AG08395 (cell line): ENCODE measurements at places on chromosomes 1 and 21.

DNA sequence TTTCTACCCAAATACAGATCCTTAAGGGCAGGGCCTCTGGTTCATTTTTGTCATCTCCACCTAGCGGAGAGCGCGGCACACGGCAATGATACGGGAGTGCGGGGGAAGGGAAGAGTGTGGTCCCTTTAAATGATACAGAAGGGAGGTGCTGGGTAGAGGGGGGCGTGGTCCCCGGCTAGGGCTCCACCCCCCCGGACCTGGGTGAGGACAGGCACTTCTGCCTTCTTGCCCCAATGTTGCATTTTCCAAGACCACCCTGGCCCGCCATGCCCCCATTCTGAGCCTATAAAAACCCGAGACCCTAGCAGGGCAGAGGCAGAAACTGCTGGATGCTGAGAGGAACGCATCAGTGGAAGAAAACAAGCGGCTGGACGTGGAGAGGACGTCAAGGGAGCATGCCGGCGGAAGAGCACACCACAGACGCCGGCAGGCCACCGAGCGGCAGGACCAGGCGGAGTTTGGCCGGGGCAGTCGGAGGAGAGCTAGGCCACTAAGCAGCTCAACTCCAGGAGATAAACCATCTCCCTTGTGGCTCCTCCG, 30.0 kb downstream of the LRRC3 start:
- DNase-seq = no peak

GRCh38 chr1:116693759-116694480, 26.4 kb upstream of the IGSF3 start:
- peak; percentile 42 for DNase-seq

DNA sequence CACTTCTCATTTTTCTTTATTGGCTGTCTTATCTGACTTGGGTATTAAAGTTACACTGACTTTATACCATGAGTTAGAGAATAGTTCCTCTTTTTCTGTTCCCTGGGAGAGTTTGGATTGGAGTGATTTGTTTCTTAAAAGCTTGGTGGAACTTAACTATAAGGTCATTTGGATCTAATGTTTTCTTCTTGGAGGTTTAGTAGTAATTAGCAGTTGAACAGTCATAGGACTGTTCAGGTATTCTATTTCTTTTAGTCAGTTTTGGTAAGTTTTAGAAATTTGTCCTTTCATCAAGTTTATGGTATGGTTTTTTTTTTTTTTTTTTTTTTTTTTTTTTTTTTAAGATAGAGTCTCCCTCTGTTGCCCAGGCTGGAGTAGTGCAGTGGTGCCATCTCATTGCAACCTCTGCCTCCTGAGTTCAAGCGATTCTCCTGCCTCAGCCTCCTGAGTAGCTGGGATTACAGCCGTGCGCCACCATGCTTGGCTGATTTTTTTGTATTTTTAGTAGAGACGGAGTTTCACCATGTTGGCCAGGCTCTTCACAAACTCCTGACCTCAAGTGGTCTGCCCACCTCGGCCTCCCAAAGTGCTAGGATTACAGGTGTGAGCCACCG, 6.3 kb downstream of the TTC3 start:
- DNase-seq = no peak

- no peak for DNase-seq
These were observed 14.5 kb downstream of the PIK3R3 start for GRCh38 chr1:46117810-46118494.

GRCh38 chr1:182394055-182394775, 2.6 kb upstream of the GLUL start:
- DNase-seq = no peak

- no peak for DNase-seq
These were observed 20.6 kb downstream of the COL6A2 start for GRCh38 chr21:46118316-46119143.

GRCh38 chr1:112743174-112744008, 28.3 kb upstream of the PPM1J start:
- DNase-seq = no peak

DNA sequence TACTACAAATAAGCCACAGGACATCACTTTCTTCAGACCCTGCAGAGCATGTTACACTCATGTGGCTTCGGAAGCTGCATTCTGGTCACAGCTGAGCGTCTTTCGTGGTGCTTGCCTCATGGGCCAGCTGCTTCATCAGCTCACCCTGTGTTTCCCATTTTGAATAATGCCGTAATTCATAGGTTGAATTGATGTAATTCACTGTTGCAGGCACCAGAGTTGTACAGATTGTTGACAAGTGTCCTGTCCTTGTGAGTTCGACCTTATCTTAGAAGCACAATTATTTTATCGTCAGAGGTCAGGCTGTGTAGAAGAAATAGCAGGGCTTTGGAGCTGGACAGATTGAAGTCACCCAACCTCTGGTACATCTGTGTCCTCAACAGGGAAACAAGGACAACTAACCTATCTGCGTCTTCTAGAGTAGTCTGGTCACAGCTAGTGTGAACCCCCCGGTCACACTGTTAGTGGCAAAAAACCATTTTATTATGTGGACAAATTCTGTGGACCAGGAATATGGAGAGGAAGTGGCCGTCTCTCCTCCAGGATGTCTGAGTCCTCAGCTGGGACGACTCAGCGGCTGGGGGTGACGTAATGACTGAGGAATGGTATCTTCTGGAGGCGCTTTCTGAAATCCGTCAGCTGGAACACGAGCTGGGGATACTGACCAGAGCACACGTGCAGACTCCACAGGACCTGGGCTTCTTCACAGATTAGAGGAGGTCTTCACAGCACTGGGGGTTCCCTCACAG, 17.8 kb downstream of the PKNOX1 start:
- peak; percentile 92 for DNase-seq

- DNase-seq = no peak
These were observed 106.7 kb upstream of the GNG12 start for GRCh38 chr1:67939942-67940341.

DNA sequence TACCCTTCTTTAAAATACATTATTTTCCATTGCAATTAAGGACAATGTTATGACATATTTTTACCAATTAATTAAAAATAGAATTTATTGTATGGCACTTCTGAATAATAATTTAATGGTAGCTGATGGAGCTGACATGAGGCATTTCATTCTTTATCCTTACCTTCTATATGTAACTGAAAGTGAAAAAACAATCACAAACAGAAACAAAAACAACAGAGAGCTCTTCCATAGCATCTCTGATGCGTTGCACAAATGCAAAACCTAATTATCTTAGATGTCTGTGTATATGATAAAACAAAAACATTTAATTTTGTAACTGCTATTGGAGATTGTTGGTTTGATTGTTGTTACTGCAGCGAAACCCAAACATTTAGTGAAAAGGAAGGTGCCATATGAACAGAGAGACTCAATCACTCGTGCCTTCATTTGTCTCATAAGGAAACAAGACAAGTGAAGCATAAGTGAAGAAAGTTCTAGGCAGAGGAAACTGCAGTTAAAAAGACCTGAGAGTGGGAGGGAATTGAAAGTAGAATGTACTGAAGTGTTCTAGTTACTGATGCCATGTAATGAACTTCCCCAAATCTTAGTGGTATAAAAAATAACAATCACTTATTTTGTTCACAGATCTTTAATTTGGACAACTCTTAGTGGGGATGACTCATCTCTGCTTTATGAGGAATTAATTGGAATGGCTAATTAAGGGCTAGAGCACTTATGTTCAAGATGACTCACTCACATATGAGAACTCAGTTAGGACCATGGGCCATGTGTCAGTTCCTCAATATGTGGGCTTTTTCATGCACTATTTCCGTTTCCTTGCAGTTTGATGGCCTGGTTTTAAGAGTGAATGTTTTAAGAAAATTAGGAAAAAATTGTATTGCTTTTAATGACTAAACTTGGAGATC, 245.0 kb upstream of the OLFM3 start:
- no peak for DNase-seq

- DNase-seq = no peak
These were observed 14.7 kb upstream of the SLC19A1 start for GRCh38 chr21:45556645-45557615.

DNA sequence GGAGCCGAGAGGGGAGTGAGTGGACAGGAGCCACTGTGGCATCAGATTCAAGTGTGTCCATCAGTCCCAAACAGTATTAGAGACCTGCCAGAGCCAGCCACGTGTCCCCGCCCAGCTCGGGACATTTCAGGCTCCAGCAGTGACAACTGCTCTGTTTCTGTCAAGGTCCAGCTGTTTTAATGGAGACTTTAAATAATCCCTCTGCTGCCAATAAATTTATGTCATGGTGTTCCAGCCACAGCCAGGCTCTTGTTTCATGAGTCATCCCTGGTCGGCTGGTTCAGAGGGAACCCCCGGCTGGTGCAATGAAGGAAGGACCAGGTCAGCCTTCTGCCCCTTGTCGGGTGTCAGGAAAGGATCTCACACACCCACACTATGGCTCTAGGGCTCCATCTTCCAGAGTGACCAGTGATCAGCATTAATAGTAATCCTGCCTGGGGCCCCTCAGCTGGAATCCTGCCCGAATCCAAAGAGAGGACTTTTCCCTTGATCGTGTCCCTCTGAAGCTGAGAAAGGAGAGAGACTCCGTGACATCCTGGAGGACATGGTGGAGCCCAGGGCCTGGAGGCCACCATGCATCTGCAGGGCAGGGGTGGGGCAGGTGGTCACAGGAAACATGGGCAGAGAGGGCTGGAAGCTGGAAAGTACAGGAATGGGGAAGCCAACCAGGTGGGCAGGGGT, 197.3 kb downstream of the MATN1 start:
- DNase-seq = peak; percentile 76

DNA sequence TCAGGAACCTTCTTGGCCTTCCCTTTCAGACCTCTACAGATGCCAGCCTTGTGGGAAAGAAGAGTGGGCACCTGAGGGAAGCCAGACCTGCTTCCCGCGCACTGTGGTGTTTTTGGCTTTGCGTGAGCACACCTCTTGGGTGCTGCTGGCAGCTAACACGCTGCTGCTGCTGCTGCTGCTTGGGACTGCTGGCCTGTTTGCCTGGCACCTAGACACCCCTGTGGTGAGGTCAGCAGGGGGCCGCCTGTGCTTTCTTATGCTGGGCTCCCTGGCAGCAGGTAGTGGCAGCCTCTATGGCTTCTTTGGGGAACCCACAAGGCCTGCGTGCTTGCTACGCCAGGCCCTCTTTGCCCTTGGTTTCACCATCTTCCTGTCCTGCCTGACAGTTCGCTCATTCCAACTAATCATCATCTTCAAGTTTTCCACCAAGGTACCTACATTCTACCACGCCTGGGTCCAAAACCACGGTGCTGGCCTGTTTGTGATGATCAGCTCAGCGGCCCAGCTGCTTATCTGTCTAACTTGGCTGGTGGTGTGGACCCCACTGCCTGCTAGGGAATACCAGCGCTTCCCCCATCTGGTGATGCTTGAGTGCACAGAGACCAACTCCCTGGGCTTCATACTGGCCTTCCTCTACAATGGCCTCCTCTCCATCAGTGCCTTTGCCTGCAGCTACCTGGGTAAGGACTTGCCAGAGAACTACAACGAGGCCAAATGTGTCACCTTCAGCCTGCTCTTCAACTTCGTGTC, 995 bp upstream of the ZBTB48 start:
- DNase-seq = no peak

- DNase-seq = no peak
These were observed 40.8 kb upstream of the DPH5 start for GRCh38 chr1:101066260-101066936.

- peak; percentile 7 for DNase-seq
These were observed 23.0 kb downstream of the TATDN3 start for GRCh38 chr1:212814537-212815334.

DNA sequence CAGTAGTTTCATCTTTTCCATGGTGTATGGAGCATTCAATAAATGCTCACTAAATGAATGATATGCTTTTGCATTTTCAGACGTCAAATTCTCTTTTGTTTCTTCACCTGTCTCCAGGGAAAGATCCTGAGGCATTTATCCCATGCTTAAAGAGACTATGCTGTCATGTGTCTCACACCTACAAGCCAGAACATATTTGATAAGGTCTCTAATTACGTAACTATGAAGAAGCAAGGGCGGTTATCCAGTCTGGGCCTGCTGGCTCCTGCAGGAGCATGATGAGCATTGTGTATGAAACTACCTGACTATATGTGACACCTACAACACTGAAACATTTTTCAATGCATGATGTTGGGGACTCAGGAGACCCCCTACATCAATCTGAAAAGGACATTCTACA, 51.8 kb downstream of the FBXO42 start:
- no peak for DNase-seq

DNA sequence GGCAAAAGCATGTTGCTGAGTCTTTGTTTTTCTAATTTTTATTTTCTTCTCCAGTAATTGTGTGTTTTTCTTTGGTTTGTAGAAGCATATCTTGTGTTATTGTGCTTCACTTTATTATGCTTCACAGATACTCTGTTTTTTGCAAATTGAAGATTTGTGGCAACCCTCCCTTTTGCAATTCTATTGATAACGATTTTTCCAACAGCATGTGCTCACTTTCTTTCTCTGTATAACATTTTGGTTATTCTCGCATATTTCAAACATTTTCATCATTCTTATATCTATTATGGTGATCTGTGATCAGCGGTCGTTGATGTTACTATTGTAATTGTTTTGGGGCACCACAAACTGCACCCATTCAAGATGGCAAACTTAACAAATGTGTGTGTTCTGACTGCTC, 3.8 kb upstream of the ANGEL2 start:
- DNase-seq = no peak

GRCh38 chr1:39940980-39941871, 13.7 kb upstream of the MFSD2A start:
- DNase-seq = no peak

- DNase-seq = no peak
These were observed 2.5 kb downstream of the PHLDA3 start for GRCh38 chr1:201466492-201466891.

- DNase-seq = no peak
These were observed 79.7 kb downstream of the ZNF648 start for GRCh38 chr1:181981821-181982220.

- no peak for DNase-seq
These were observed 1.9 kb downstream of the EEIG2 start for GRCh38 chr1:108561689-108562326.

DNA sequence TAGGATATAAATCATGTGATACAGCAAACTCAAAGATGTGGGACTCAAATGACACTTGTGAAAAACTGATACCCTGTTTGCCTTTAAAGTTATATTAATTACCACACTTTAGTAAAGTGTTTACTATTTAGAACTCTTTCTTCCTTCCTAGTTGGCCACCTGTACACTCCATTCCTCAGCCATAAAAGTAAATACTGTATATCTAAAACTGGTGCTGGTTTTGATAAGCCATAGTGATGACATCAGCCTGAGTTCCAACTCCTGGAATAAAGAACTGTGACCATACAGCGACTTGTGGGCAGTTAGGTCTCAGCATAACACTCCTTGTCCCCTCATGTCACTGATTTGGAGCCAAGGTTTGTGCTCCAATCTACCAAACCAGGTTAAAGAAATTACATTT, 2.8 kb downstream of the PTGER3 start:
- DNase-seq = no peak
